ENCODE measurements at places on chromosomes 11 and 22. TPM values are rescaled to one million over a fixed set of nuclear protein-coding genes. Genes with fewer than 3 reads are reported as not detected.

DNA sequence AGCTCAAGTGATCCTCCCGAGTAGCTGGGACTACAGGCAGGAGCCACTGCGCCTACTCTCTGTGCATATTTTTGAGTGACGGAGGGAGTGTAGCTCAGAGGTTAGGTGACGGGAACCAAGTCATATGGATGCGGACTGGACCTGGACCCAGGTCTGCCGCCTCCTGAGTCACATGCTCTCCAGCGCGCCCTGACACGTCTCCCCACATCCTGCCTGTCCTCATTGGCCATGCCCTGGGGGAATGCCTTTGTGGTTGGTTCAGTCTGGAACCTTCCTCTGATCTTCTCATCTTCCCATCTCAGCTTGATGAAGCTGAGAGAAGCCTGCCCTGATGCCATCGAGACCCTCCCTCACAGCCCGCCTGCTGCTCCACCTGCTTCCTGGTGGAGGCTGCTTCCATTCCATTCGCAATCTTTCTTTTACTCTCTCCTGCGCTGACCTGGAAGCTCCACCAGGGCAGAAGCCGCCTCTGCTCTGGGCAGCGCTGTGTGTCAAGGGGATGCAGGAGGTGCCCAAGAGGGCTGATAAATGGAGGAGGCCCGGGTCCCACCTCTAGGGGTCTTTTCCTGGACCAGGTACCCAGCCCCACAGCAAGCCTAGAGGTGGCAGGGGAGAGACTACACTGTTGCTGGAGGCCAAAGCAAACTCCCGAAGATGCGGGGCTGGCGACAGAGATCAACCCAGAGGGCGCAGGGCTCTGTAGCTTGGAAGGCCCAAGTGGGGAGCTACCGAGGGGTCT is 13.9 kb upstream of the BAIAP2L2 start:
- H3K36me3 ChIP-seq = no peaks in the 10 kb centered on the region
- H3K27me3 ChIP-seq = no peaks in the 10 kb centered on the region
- no peak for DNase-seq
- no peaks in the 10 kb centered on the region for H3K4me1 ChIP-seq
- no peak overlapping the region for H3K4me3 ChIP-seq
- H3K27ac ChIP-seq = no peak overlapping the region

- no peak overlapping the region for H3K4me3 ChIP-seq
- H3K27ac ChIP-seq = peak overlapping the region; percentile 31
These were observed 69.3 kb downstream of the LRP5 start for GRCh38 chr11:68381716-68382115.

Gene CCDC87
- 0.42 TPM for total RNA-seq

GRCh38 chr22:46030231-46030880 is 53.4 kb upstream of the WNT7B start:
- H3K4me3 ChIP-seq = no peak overlapping the region
- H3K27ac ChIP-seq = no peak overlapping the region
- no peaks in the 10 kb centered on the region for H3K36me3 ChIP-seq
- peaks cover 66% of the 10 kb centered on the region for H3K4me1 ChIP-seq
- peaks cover 4% of the 10 kb centered on the region for H3K27me3 ChIP-seq
- no peak for DNase-seq

DNA sequence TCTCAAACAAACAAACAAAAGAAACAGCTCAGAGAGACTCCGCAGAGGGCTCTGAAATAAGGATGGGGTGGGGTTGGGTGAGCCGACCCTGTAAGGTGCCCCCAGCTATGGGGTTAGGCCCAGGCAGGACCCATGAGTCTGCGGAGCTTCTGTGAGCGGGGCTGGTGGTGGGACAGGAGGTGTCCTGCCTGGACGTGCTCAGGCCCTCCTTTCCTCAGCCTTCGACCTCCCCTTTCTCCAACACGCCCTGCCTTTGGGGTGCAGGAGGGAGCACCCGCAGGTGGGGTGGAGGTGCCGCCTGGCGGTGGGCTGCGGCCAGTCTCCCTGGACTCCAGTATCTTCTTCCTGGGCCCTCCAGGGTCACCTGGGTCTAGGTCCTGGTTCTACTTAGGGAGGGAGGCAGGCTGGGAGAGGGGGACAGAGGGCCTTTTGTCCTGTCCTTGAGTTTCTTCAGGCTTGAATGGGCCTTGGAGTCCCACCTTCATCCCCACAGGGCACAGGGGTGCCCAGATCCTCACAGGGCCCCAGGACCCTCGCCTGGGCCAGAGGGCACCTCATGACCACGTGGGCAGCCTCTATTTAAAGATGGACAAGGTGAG is 12.3 kb downstream of the PRR33 start:
- peaks cover 32% of the 10 kb centered on the region for H3K4me1 ChIP-seq
- peaks cover 8% of the 10 kb centered on the region for H3K27me3 ChIP-seq
- no peak overlapping the region for H3K27ac ChIP-seq
- H3K4me3 ChIP-seq = no peak overlapping the region
- DNase-seq = no peak

GRCh38 chr11:45041596-45041995 is 90.9 kb upstream of the TP53I11 start:
- H3K36me3 ChIP-seq = no peaks in the 10 kb centered on the region
- H3K4me3 ChIP-seq = no peak overlapping the region
- DNase-seq = no peak
- peaks cover 16% of the 10 kb centered on the region for H3K27me3 ChIP-seq
- no peak overlapping the region for H3K27ac ChIP-seq

DNA sequence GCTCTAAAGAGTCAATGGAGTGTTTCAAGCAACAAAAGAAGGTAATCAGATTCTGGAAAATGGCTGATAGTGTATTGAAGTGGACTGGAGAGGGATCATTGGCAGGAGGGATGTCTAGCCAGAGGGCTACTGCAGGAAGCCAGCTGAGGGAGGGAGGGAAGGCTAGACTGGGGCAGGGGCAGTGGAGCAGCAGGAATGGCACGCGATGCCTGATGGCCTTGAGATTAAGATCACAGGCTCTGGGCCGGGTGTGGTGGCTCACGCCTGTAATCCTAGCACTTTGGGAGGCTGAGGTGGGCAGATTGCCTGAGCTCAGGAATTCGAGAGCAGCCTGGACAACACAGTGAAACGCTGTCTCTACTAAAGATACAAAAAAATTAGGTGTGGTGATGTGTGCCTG is 47.5 kb upstream of the PRDM11 start:
- peaks cover 7% of the 10 kb centered on the region for H3K4me1 ChIP-seq
- DNase-seq = no peak
- H3K27ac ChIP-seq = no peak overlapping the region
- peaks cover 2% of the 10 kb centered on the region for H3K27me3 ChIP-seq
- H3K4me3 ChIP-seq = no peak overlapping the region

- no peak overlapping the region for H3K27ac ChIP-seq
- H3K4me1 ChIP-seq = no peaks in the 10 kb centered on the region
- DNase-seq = no peak
These were observed 13.1 kb downstream of the IFT27 start for GRCh38 chr22:36762687-36763260.

Data from HepG2 (cell line).